ENCODE measurements at places on chromosomes 7 and 10.

DNA sequence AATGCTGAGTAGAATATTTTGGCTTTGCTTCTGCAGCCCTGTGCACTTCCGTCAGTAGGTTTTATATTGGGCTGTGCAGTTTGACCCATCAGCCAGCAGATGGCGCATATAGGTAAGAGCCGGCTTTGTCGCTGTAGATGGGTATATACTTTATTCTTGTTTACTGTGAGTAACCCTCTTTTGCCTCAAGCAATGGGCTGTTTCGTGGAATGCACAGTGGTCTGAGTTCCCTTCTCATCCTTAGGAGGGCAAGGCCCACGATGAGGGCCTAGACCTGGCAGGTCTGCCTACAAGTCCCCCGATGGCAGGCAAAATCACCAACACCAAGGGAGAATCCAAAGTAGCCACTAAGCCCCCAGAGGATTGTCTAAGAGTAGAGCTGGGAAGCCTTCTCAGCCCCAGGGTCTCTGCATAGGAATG, 1002.9 kb upstream of the KCND2 start:
- peak; percentile 20 for DNase-seq

DNA sequence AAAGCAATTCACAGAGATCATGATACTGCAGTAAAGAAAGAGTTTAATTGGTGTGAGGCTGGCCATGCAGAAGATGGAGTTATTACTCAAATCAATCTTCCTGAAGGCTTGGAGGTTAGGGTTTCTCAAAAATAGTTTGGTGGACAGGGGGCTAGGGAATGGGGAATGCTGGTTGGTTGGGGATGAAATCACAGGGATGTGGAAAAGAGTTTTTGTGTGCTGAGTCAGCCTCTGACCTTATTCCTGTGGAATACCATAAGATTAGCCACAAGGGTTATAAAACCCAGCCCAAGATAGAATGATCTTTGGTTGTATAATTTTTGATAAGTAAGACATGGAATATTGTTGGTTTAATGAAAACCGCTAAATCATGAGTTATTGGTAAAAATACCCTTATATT, 764.3 kb downstream of the TYW1 start:
- DNase-seq: no peak

- no peak for DNase-seq
Measured at GRCh38 chr10:93852476-93853095, 41.2 kb upstream of the SLC35G1 start.

- no peak for DNase-seq
Measured at GRCh38 chr7:34837316-34837715, 179.3 kb downstream of the NPSR1 start.

GRCh38 chr7:120400806-120401455, 128.0 kb downstream of the KCND2 start:
- no peak for DNase-seq

- no peak for DNase-seq
Measured at GRCh38 chr10:67242528-67242927, 316.7 kb downstream of the LRRTM3 start.

GRCh38 chr10:127851661-127852194, 41.0 kb downstream of the CLRN3 start:
- no peak for DNase-seq

- peak; percentile 15 for DNase-seq
Measured at GRCh38 chr7:21767300-21767900, 178.3 kb downstream of the CDCA7L start.

GRCh38 chr10:117217196-117217761, 20.0 kb downstream of the KCNK18 start:
- no peak for DNase-seq

GRCh38 chr7:147605323-147605722, 985.2 kb upstream of the C7orf33 start:
- DNase-seq: no peak

- no peak for DNase-seq
Measured at GRCh38 chr10:3119796-3120459, 52.6 kb downstream of the PFKP start.

- no peak for DNase-seq
Measured at GRCh38 chr7:116776610-116777289, 85.6 kb upstream of the CAPZA2 start.

GRCh38 chr10:118585234-118585633, 10.2 kb downstream of the PRLHR start:
- DNase-seq: no peak

DNA sequence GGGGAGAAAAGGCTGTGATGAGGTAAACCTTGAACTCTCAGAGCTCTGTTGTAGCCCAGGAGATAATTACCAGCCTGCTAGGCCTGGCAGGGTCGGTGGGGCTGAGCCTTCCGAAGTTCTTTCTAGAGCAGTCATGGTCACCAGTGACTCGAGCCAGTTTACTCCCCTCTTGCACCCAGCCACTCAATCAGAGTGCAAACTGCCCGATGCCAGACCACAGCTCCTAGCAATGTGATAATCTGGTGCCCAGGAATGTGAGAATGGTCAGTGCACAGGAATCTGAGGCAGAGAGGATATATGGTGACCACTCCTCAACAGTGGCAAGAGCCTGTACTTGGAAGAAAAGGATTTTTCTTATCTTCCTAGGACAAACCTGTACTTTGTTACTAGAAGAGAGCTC, 46.4 kb upstream of the KMT2E start:
- no peak for DNase-seq

DNA sequence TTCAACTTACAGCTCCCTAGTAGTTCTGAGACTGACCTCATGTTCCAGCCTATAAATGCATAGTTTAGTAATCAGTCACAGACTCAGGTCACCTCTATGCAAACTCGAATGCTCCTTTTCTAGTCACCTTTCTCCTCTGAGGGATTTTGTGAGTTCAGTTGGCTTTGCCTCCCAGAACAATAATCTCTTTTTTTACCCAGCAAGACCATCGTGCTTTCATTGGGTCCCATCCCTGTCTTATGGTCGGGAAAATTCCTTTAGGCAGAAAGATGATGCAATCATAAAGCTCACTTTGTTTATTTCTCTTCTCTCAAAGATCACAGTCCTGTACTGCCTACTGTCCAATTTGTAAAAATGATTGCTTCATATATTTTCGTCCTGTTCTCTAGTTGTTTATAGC, 38.4 kb downstream of the TWIST1 start:
- peak; percentile 17 for DNase-seq

GRCh38 chr7:93828260-93828659, 62.3 kb downstream of the TFPI2 start:
- no peak for DNase-seq

GRCh38 chr10:75229971-75230370, 5.8 kb downstream of the COMTD1 start:
- DNase-seq: no peak

DNA sequence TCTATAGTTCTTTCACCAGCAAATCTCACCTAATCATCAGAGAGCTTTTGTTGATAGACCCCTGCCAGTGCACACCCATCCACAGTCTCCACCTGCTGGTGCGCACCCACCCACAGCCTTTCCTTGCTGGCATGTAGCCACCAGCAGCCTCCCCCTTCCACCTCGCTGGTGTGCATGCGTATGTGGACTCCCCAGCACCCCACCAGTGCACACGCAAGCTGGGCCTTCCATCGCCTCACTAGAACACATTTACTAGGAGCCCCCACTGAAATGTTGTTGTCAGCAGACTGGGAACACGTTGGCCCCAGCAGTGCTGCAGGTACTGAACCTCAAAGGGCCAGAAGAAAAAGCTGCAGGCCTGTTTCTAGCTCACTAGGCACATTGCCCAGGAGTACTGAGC, 104.9 kb upstream of the ZWINT start:
- DNase-seq: no peak

DNA sequence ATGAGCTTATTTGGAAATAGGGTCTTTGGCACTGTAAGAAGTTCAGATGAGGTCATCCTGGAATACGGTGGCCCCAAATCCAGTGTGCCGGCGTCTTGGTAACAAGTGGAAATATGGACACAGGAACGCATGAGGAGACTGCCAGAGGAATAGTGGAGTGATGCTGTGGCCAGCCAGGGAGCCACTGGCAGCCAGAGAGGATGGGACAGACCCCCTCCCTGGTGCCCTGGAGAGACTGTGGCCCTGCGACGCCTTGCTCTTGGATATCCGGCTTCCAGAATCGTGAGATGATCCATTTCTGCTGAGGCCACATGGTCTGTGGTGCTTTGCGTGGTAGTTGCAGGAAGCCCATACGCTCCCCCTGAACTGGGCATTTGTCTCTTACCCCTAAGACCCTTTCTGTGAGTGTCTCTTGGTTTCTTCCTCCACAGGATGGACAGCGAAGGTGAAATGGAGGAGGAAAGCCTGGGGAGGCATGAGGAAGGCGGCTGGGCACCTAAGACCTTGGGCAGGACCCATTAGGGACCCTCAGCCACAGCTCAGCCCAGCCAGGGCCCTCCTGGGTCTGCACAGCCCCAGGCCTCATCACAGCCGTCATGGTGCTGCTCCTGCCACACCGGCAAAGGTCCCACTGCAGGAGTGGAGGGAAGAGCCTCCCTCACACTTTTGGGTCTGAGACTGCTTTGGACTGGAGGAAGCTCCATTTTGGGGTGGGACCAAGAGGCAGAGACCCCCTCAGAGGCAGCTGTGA, 53.6 kb downstream of the INSIG1 start:
- DNase-seq: no peak

GRCh38 chr7:104779888-104780287, 234.1 kb upstream of the KMT2E start:
- no peak for DNase-seq

- DNase-seq: no peak
Measured at GRCh38 chr10:131446171-131446570, 134.7 kb upstream of the TCERG1L start.

DNA sequence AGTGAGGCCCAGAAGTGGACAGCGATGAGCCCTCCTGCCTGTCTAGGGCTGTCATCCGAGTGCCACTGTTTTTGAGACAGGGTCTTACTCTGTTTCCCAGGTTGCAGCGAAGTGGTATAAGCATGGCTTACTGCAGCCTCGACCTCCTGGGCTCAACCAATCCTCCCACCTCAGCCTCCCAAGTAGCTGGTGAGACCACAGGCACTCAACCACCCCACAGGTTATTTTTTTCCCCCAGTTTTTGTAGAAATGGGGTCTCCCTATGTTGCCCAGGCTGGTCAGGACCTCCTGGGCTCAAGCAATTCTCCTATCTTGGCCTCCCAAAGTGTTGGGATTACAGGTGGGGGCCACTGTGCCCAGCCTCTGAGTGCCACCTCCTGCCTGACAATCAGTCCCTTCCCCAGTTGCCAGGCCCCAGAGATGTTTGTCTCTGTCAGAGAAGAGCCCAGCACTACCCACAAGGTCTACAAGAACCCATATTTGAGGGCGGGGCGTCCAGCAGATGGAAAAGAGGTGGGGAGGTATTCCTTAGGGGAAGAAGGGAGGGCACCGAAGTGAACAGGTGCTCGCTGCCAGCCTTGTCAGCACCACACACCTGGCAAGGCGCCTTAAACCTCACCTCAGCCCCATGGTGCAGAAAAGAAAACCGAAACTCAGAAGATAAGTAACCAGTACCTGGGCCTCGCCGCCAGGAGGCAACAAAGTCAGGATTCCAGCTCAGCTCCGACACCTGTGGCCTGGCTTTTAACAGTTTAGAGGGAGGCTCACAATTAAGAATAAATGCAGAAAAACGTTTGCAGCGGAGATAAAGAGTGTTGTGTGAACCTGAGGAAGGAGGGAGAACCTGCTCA, 77.4 kb upstream of the ANLN start:
- no peak for DNase-seq

DNA sequence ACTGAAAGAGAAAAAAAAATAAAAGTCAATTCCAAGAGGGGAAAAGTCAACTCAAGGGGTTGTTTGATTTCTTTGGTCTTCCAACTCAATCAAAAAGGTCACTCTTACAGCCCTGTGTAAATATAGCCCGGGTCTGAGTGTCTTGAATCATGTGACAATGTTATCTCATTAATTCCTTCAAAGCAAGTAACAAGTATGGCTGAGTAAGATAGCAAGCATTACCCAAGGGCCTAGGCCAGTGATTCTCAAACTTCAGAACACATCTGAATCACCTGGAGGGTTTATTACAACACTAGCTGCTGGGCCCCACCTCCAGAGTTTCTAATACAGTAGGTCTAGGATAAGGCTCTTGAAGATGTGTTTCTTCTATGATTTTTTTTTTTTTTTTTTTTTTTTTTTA, 125.0 kb downstream of the PRLHR start:
- no peak for DNase-seq

DNA sequence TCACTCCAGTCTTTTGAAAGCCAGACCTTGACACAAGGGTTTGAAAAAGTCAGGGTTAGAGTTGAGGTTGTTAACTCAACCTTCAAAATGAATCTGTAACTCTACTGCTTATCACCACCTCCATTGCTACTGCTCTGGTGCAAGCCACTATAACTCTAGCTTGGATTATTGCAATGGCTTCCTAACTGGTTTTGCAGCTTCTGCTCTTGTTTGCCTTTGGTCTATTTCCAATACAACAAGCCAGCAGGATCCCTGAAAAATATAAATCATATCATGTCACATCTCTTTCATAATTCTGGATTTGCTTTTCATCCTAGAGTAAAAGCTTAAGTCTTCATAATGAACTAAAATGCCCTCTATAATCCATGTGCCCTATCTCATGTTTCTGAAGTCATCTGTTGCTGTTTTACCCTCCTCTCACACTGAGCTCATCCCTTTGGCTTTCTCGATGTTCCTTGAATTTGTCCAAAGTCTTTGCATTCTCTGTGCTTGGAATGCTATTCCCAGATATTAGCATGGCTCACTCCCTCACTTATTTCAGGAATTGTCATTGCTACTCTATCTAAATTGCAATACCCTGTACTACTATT, 10.9 kb downstream of the TAS2R60 start:
- DNase-seq: no peak

DNA sequence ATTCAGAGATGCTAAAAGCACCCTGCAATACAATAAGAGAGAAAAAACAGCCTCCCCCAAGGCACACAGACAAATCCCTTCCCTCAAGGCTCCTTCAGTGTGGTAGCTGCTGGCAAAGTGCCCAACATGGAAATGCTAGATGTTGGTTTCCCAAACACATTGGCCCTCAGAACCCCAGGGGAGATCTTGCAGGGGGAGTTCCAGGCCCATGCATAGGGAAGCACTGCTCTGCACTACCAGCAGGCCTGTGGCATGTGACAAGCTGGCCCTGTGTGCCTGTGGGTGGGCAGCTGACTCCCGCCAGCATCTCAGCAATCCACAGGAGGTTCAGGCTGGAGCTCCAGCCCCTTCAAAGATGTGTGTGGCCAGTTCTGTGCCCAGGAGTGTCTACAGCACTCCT, 16.8 kb upstream of the CSGALNACT2 start:
- DNase-seq: no peak

GRCh38 chr10:7311218-7311849, 99.5 kb downstream of the SFMBT2 start:
- no peak for DNase-seq

GRCh38 chr7:46290374-46291049, 369.4 kb upstream of the IGFBP3 start:
- no peak for DNase-seq

- DNase-seq: no peak
Measured at GRCh38 chr7:90061077-90061476, 93.2 kb upstream of the STEAP1 start.

GRCh38 chr10:107545717-107546116, 381.2 kb upstream of the SORCS1 start:
- DNase-seq: no peak

DNA sequence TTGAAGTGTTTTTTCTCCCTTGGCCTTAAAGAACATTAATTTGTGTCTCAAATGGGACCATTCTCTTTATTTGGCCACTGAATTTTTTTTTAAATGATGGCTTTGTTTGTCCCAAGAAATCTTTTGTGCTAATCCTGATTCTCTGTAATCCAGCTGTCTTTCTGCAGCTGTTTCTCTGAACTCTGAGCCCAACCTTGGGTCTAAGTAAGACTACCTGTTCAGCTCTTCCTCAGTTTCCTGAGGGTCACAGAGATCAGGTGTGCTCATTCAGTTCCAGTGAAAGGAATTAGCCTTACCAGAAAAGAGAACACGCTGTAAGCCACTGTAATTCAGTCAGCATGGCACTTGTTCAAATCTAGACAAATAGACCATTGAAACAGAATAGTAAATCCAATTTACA, 94.2 kb downstream of the ANKIB1 start:
- DNase-seq: no peak
